PC-9 (cell line): ENCODE measurements at places on chromosomes 2 and 18.

DNA sequence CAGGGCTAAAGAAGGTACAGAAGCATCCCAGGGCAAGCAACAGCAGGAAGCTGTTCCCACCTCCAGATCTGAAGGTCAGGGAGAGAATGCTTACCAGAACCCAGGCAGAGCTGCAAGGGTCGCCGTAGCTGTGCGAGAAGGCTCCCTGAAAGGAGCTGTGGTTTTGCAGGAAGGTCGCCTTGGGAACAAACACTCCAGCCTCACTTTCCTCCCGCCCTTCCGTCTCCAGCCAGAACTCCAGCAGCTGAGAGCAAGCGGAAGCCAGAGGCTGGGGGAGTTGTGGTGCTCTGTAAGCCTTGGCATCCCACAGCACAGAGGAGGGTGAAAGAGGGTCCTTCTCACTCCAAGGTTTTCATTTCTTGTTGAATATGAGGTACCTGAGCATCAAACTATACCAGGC is 18.3 kb upstream of the ICOS start:
- no peak for DNase-seq

DNA sequence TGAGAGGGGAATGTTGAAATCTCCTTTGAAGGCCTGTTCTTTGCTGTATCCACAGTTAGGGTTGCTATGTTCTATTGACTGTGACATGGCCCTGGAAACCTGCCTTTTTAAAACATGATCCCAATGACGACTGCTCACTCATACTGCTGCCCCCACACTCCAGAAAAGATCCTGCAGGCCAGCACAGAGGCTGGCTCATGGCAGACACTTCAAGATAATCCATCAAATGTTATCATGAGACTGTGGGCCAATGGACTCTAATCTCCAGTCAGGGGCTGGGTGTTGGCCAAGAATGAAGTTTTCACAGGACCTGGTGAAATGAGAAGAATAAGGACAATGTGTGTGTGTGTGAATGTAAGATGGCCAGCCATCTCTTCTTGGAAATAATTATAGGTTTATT is 59.0 kb upstream of the THOC1 start:
- DNase-seq, result no peak

DNA sequence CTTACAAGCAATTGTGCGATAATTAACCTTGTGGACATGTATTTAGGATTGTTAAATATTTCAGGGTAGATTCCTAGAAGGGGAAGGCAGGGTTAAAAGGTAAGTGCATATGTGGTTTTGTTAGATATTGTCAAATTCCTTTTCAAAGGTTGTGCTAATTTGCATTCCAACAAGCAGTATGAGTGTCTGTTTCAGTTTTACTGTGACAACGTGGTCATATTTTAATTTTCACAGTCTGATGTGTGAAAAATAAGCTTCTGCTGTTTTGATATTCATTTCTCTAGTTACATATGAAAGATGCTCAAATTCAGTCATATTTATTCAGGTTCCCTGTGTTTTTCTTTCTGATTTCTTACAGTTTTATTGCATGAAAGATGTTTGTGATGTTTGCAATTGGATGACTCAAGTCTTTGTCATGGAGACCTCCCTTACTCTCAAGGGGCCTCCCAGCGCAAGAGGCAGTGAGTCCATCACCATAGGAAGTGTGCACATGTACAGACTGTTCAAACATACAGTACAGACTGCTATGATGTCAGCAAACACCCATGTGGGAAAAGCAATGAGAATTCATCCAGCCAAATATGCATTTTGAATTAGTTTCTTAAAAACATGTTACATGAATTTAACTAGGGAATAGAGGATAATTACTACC is 310.8 kb downstream of the GALR1 start:
- no peak for DNase-seq

GRCh38 chr2:134283661-134284060 is 29.8 kb downstream of the MGAT5 start:
- no peak for DNase-seq

GRCh38 chr18:845152-845819 is 33.2 kb upstream of the YES1 start:
- DNase-seq, result peak; percentile 86

- no peak for DNase-seq
These were observed 140.1 kb downstream of the EXOC6B start for GRCh38 chr2:72685638-72686213.

GRCh38 chr18:49038423-49038822 is 87.7 kb upstream of the SMAD7 start:
- no peak for DNase-seq

- DNase-seq, result no peak
These were observed 11.4 kb downstream of the TCF23 start for GRCh38 chr2:27160191-27160590.

GRCh38 chr2:25851740-25852503 is 26.4 kb downstream of the ASXL2 start:
- peak; percentile 22 for DNase-seq

DNA sequence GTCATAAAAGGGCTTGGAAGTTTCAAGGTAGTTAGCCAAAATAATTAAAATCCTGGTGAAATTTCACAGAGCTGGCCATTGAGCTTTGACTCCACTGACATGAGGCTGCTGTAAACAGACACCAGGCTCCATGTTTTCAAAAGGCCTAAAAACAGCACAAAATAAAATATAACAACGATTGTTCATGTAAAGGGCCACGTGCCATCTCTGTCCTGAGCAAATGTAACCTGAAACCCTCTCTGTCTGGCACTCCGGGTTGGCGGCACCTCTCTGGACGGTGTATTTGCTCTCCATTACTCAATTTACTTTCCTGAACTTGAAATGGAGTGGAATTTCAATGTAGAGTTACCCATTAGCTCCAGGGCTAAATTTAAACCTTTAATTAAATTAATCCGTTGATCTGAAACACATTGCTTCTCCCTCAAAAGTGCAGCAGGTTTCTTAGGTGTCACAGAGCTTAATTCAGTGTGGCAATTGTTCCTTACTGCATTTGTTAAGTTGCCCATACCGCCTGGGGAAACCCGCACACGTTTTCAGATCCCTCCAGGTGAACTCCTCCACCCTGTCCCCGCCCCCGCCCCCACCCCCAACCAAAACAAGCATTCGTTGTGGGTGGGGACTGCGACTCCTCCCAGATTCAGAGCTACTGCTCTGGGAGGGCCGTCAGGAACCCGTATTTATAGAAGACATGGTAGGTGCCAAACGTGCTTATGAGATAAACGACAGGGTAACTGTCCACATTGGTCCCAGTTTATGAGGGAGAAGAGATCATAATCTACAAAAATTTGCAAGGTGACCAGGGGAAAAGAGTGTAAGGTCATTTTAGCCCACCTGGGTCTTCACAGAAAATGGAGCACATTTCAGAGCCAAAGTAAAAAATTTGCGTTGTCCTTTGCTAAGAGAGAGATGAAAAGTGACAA is 1.2 kb upstream of the CABLES1 start:
- peak; percentile 78 for DNase-seq

- DNase-seq, result no peak
These were observed 156.5 kb downstream of the ARL6IP6 start for GRCh38 chr2:152874955-152875354.

GRCh38 chr2:120749506-120750431 is 14.1 kb downstream of the GLI2 start:
- no peak for DNase-seq

- DNase-seq, result no peak
These were observed 108.1 kb upstream of the CREB1 start for GRCh38 chr2:207421671-207422070.

GRCh38 chr2:201180010-201180409 is 2.9 kb upstream of the CASP10 start:
- peak; percentile 50 for DNase-seq

GRCh38 chr2:69694894-69695849 is 46.8 kb upstream of the ANXA4 start:
- DNase-seq, result no peak

- no peak for DNase-seq
These were observed 183.0 kb downstream of the AFF3 start for GRCh38 chr2:99959261-99960014.

- DNase-seq, result no peak
These were observed 61.0 kb downstream of the AQP4 start for GRCh38 chr18:26804519-26804918.

GRCh38 chr18:652131-652530 is 5.3 kb upstream of the TYMS start:
- DNase-seq, result no peak

GRCh38 chr2:221969087-221969829 is 329.5 kb downstream of the PAX3 start:
- DNase-seq, result peak; percentile 54
